Progenitor cell of endocrine pancreas (in vitro differentiated cells): ENCODE measurements at places on chromosomes 11 and 22. TPM values are rescaled to one million over a fixed set of nuclear protein-coding genes. Genes with fewer than 3 reads are reported as not detected.

DNA sequence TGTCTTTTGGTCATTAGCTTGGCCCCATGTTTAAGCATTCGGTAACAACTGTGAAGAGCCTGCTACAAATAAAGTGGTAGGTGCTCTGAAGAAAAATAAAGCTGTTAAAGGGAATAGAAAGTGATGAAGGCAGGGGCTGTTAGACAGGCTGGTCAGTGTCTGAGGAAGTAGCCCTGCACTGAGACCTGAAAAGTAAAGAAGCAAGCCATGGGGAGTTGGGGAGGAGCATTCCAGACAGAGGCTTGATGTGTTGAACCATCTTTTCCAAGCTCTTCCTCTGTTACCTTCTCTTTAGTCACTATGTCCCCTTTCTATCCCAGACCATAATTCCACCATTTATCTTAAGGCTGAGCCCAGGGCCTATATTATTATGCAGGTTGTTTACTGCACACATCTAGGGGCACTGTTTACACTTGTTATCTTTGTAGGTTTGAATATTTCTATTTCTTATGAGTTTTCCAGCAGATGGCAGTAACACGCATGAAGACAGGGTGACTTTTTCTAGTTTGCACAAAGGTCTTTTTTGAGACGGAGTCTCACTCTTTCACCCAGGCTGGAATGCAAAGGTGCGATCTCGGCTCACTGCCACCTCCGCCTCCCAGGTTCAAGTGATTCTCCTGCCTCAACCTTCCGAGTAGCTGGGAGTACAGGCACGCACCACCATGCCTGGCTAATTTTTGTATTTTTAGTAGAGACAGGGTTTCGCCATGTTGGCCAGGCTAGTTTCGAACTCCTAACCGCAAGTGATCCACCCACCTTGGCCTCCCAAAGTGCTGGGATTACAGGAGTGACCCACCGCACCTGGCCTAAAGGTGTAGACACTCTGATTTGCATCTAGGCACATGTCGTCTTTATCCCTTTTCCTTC is 23.0 kb downstream of the ZFTA start:
- no peak for DNase-seq

- no peak for DNase-seq
Measured at GRCh38 chr11:8098879-8099278, 17.9 kb downstream of the TUB start.

- no peak for DNase-seq
Measured at GRCh38 chr11:122085264-122085663, 30.8 kb downstream of the BLID start.

- no peak for DNase-seq
Measured at GRCh38 chr11:44028401-44028800, 19.4 kb upstream of the ACCSL start.

GRCh38 chr22:32489377-32489776 is 14.8 kb downstream of the FBXO7 start:
- DNase-seq = no peak

The POU2AF3 gene
- 3.4 and 4.2 TPM in 2 replicates for total RNA-seq

The P2RY2 gene
- 0.55 and 0.96 TPM in 2 replicates for total RNA-seq

The INPPL1 gene
- 389 and 394 TPM in 2 replicates for total RNA-seq

The HOATZ gene
- not detected in 2 replicates for total RNA-seq

The NXPE2 gene
- total RNA-seq = 0.19 TPM in 1 of 2 replicates, not detected in the other
